ENCODE measurements at places on chromosomes 2 and 18.

GRCh38 chr2:120990451-120990871 lies 254.8 kb downstream of the GLI2 start:
- no peak for DNase-seq

- peak; percentile 54 for DNase-seq
These were observed at the start of gene SLC30A3 for GRCh38 chr2:27262379-27263286. SLC30A3 (minus strand) TSS chr2:27263047; CDS start chr2:27262906, 141 bp downstream.

- no peak for DNase-seq
These were observed 3.7 kb downstream of the ALS2 start for GRCh38 chr2:201777043-201777442.

DNA sequence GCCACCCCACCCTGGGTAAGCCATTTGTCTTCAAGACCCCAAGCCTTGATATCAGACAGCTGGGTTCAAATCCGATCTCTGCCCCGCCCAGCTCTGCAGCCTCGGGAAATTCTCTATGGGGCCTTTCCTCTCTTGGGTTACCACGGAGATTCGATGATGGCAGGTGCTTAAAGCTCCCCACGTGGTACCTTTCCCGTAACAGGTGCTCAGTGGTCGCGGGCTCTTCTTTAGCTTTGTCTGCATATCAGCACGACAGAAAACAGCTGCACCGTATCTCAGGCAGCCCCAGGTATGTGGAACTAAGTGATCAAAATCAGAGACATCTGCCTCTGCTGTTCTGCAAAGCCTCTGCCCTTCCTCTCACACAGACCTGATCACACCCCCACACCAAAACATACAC lies 37.4 kb downstream of the TTC32 start:
- no peak for DNase-seq

DNA sequence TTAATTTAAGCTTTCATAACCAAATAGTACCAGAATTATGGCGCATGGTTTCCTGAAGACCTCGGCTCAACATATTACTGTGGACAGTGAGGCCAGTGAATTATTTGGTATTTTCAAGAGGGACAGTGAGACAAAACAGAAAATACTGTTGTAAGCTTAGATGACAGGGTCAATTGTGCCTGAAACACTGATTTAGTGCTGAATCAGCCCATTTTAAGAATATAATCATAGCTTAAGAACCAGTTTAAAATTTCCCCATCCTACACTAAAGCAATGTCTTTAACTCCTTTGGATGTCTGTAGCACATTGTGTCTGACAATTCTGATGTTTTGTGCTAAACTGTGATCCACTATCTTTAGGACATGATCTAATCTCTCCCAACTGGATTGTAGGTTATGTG lies 4.6 kb downstream of the ITGA6 start:
- no peak for DNase-seq

- no peak for DNase-seq
These were observed 848.8 kb upstream of the KLHL29 start for GRCh38 chr2:22536133-22536532.

GRCh38 chr2:10966741-10967140 lies 55.0 kb downstream of the KCNF1 start:
- DNase-seq: no peak

- no peak for DNase-seq
These were observed 35.9 kb downstream of the NCK2 start for GRCh38 chr2:105780606-105781005.

GRCh38 chr2:124339709-124340108 lies 314.6 kb downstream of the CNTNAP5 start:
- DNase-seq: no peak

GRCh38 chr2:230075988-230076631 lies 7.4 kb upstream of the SLC16A14 start:
- no peak for DNase-seq

DNA sequence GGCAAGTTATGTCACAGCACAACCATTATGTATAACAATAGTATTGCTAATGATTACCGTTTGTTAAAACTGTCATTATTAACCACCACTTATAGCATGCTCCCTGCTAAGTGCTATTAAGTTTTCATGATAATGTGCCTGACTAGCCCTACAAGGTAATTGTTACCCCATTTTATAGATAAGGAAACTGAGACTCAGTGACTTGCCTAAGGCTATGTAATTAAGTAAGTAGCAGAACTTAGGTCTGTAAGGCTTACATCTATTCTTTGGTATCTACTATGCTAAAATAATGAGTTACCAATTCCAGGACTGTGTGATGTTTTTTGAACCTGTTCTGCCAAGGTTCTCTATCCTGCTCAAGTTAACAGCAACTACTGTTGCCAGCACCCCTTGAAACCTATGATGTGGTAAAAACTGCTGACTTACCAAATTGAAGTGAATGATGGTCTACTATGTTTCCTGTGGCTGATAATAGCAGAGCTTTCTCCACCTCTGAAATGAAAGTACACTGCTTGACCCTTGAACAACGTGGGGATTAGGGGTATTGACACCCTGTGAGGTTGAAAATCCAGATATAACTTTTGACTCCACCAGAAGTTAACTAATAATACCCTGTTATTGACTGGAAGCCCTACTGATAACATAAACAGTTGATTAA lies 18.2 kb downstream of the ACVR2A start:
- DNase-seq: no peak

GRCh38 chr18:58223717-58224424 lies 179.8 kb downstream of the NEDD4L start:
- no peak for DNase-seq

DNA sequence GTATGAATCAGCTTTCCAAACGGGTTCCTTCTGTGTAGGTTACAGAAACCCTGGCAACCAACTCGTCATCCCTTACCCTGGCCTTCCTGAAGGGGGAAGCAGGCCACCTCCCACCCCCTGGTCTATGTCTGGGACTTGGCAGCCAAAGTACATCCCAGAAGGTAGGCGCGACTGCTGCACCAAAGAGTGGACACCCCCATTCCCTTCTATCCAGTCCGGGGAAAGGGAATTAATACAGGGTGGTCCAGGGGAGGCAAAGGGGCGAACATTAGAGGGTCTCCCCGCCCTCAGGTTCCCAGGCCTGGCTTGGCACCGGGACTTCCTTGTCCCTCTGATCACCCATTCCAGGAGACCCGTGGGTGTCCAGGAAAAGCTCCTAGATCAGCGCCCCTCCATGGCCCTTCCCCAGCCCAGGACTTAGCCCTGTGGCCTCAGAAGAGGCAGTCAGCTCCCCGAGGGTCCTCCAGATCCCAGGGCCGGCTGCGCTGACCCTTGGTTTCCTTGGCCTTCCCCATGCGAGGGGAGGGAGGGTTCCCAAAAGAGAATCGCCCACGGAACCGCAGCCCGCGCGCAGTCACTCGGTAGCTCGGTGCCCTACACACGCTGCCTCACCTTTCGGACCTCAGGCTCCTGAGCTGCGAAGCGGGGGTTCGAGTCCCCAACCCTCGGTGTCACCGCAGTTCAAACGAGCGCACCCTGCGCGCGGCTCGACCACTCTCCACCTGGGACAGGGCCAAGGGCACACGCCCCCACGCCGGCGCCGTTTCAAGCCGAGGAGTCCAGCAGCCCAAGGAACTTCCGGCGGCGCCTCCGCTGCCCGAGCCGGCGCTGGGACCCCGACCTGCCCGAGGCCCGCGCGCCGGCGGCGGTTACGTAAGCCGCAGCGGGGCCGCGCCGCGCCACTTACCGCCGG lies at the start of gene PER2:
Gene PER2 (minus strand): TSS at position 874 of the 913 bp plus-strand sequence. CDS start 10,674 bp downstream, outside the sequence.
- DNase-seq: peak; percentile 25

- DNase-seq: no peak
These were observed 80.2 kb downstream of the SLC8A1 start for GRCh38 chr2:40371525-40372282.

DNA sequence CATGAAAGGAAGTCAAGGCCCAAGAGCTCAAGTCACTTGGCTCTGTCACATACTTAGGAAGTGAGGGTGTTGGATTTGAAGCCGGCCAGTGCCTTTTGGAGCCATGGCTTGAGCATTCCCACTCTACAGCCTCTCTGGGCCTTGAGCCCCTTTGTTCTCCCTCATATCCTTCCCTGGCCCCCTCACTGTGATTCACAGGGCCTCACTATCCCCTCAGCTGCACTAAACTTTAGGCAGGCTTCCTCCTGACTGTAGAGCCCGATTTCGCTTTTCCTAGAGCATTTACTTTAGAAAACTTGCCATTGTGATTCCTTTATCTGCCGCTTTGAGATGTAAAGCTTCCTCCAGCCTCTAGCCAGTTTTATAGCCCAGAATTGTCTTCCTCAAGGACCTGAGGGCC lies 107.6 kb downstream of the FBXO15 start:
- DNase-seq: no peak

Measured in stimulated activated CD4-positive, alpha-beta T cell treated with anti-CD3 and anti-CD28 coated beads, Interleukin-12 subunit alpha, Interleukin-12 subunit beta, amount 100 ng/mL, for 48 hours (primary cell).